ENCODE measurements at places on chromosomes 3 and 15.

DNA sequence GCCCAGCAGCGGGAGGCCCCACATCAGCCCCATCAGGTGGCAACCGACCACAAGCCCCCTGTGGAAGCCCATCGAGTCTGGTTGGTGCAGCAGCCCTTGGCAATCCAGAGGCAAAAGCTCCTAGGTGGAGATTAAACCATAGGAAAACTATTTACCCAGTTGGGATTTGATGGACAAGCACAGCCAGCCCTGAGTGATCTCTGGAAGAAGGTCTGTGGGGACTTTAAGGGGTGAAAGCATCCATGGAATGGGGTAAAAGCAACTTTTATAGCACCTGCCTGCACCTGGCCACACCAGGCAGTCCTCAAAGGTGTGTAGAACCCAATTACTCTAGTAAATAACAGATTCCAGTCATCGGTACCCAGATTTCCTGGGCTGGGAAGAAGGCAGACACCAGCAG, 206.3 kb downstream of the IGSF11 start:
- DNase-seq, result no peak

GRCh38 chr3:184805351-184806038, 6.5 kb upstream of the VPS8 start:
- no peak for DNase-seq

DNA sequence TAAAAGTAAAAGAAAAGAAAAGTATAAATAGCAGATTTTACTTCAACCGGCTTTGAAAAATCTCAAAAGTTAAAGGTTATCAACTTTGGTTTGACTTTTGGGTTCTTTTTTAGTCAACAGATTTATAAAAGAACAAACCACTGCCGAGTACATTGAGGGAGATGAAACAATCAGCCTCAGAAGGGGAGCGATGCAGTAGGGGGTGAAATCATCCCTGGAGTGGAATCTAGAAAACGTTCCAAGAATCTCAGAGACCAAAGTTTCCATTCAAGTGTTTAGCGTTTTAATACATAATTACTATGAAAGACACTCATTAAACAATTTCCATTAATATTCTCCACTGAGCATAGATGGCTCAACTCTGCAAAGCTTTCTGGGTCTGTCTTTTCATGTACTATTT, 745.5 kb downstream of the NR2F2 start:
- no peak for DNase-seq

GRCh38 chr3:169022457-169022856, 641.1 kb downstream of the MECOM start:
- no peak for DNase-seq

GRCh38 chr3:171796625-171797264, 13.5 kb downstream of the PLD1 start:
- DNase-seq, result no peak

- DNase-seq, result no peak
Measured at GRCh38 chr3:70312336-70312735, at the start of gene MDFIC2. Gene MDFIC2, minus strand, starts transcription at chr3:70312638. Its CDS starts 665 bp downstream, at chr3:70311973.

DNA sequence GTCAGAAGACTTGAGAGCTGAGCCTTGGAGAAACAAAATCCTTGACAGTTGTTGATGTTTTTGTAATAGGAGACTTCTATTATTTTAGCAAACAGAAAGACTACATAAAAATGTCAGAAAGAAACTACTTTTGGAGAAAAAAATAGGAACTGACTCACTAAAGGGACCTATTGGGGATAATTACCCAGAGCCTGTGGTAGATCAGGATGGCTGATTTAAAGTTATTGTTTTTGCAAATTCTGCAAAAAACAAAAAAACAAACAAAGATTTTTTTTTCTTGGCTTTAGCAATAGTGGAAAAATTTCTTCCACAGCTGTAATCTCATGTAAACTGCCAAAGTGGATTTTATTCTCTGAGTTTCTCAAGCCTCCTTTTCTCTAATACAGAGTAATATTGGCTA, 101.5 kb upstream of the SATB1 start:
- no peak for DNase-seq

- DNase-seq, result no peak
Measured at GRCh38 chr3:173411375-173411973, 13.9 kb downstream of the NLGN1 start.

GRCh38 chr3:26845194-26845593, 222.6 kb downstream of the LRRC3B start:
- no peak for DNase-seq

DNA sequence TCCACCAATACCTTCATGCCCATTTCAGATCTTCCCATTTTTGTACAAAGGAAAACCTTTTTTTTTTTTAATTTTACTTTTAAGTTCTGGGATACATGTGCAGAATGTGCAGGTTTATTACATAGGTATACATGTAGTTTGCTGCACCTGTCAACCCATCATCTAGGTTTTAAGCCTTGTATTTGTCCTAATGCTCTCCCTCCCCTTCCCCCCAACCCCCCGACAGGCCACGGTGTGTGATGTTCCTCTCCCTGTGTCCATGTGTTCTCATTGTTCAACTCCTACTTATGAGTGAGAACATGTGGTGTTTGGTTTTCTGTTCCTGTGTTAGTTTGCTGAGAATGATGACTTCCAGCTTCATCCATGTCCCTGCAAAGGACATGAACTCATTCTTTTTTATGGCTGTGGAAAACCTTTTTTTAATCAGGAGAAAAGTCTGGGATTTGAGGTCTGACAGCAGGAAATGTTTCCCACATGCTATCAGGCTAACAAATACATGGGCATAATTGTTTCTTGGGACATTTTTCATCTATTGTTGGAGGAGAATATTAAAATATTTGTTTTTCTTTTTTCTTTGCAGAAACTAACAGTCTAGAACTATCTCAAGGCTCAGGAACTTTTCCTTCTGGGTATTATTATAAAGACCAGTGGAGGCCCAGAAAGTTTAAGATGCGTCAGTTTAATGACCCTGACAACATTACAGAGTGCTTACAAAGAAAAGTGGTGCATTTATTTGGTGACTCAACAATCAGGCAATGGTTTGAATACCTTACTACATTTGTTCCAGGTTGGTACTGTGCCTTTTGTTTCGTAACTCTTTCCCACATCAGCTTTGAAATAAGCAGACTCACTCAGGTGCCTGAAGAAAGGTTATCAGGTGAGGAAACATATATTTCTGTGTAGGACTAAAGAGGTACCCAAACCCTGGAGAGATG, 32.8 kb upstream of the NFKBIZ start:
- no peak for DNase-seq

GRCh38 chr15:42903388-42904324, 16.9 kb downstream of the TTBK2 start:
- no peak for DNase-seq

GRCh38 chr15:81400640-81401236, 26.7 kb upstream of the TMC3 start:
- no peak for DNase-seq

DNA sequence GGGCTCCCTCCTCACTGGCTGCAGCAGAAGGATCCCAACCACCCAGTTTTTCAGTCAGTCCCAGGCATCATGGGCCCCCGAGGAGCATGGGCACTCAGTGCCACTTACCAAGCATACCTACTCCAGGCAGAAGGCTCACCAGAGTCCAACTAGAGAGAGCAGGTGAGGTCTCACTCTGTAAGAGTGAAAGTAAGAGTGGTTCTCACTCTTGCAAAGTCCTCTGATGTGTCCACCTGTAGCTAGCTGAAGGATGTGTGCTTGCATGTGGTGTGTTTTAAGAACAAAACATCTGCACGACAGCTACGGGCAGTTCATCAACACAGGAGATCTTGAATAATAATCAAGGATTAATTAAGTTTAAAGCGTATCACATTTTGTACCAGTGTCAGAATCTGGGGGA, 49.7 kb downstream of the CCK start:
- no peak for DNase-seq

- DNase-seq, result no peak
Measured at GRCh38 chr3:189494632-189495031, 136.6 kb upstream of the TP63 start.

- DNase-seq, result no peak
Measured at GRCh38 chr3:31268868-31269267, 263.9 kb upstream of the STT3B start.

DNA sequence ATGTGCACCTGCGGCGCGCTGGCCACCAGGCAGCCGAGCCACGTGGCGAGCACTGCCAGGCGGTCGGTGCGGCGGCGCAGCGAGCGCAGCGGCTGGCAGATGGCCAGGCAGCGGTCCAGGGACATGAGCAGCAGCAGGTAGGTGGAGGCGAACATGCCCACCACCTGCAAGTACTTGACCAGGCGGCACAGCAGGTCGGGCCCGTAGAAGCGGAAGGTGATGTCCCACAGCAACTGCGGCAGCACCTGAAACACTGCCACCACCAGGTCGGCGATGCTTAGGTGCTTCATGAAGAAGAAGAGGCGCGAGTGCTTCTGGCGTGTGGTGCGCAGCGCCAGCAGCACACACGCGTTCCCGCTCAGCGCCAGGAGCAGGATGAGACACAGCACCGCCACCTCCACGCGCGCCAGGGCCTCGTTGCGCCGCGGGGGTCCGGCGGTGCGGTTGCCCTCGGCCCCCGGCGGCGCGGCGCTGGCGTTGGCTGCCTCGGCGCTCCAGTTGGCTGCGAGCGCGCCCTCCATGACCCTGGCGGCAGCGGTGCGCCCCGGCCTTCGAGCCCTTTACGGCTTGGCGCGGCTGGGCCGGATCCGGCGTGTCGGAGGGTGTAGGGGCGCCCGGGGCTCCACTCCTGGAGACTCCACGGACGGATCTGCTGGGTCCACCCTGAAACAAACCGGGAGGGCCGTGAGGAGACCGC, 1.6 kb downstream of the OXTR start:
- DNase-seq, result no peak

GRCh38 chr15:80342148-80342547, 62.0 kb upstream of the ARNT2 start:
- DNase-seq, result no peak

GRCh38 chr15:70031261-70031660, 66.5 kb downstream of the TLE3 start:
- no peak for DNase-seq
